NCI-H2081 treated with DMSO at 0.1 percent for 48 hours (cell line): ENCODE measurements at places on chromosomes 3 and 15.

- DNase-seq, result no peak
Measured at GRCh38 chr3:107032111-107032510, 345.1 kb upstream of the CCDC54 start.

GRCh38 chr15:59998950-59999611 is 5.0 kb upstream of the FOXB1 start:
- DNase-seq, result no peak

GRCh38 chr15:88032787-88033186 is 223.8 kb downstream of the NTRK3 start:
- no peak for DNase-seq

GRCh38 chr3:153442799-153443487 is 280.9 kb downstream of the RAP2B start:
- no peak for DNase-seq

- no peak for DNase-seq
Measured at GRCh38 chr3:112605285-112605684, 35.7 kb downstream of the CCDC80 start.

DNA sequence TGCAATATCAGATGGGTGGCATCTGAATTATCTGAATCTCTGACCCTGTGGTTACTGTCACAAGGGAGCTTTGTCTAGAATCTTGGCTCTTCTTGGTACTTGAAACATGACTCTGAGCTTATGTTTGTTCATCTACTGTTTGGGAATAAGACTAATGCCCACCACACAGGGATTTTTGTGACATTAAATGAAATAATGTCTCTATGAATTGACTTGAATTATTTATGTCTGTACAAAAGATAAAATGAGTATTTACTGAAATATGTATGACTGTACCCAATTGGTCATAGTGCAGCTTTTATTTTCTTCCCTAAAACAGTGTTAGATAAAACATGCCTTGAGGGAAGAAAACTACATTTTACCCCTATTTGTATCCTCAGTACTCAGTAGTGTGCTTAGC is 87.9 kb upstream of the ZPLD1 start:
- DNase-seq, result no peak

DNA sequence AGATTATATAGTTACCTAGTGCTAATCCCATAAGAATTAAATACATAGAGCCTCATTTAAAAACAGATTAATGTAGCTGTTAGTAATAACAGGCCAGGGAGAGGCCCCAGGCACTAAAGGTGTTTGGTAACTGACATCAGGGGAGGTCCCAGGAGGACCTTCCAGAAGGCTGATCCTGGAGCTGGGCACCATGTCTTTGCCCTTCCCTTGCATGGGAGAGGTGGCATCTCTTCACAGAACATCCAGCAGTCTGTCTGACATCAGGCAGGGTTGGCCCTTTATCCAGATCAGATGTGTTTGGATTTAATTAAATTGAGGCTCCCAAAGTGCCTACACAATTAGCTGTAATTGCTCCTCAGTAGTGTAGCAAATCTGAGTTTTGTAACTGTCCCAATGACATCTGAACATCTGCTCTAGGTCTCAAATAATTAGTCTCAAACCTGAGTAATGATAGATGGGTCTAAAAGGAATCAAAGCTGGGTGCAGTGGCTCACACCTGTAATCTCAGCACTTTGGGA is 53.0 kb downstream of the RLBP1 start:
- DNase-seq, result no peak

GRCh38 chr15:70669006-70669602 is 94.3 kb downstream of the UACA start:
- no peak for DNase-seq

GRCh38 chr3:76372497-76372896 is 587.1 kb upstream of the ZNF717 start:
- DNase-seq, result no peak

GRCh38 chr3:49629451-49629850 is 44.7 kb upstream of the APEH start:
- no peak for DNase-seq

- no peak for DNase-seq
Measured at GRCh38 chr3:160707187-160707794, 30.3 kb downstream of the ARL14 start.

DNA sequence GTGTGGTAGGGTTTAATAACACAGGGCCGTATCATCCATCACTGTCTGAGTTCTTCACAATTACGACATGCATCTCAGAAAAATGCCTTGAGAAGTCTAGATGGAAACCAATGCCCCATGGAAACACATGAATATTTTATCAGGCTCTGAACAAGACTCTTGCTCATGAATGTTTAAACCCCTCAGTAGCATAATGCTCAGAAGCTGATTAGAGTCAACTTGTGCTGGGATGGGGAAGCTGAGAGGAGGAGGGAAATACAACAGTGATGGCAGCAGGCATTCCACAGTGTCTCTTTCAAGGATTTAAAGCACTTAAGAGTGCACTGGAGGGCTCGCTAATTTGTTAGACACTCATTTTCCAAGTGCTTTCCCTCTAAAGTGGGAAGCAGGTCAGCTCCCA is 3.8 kb downstream of the GPR156 start:
- DNase-seq, result no peak

DNA sequence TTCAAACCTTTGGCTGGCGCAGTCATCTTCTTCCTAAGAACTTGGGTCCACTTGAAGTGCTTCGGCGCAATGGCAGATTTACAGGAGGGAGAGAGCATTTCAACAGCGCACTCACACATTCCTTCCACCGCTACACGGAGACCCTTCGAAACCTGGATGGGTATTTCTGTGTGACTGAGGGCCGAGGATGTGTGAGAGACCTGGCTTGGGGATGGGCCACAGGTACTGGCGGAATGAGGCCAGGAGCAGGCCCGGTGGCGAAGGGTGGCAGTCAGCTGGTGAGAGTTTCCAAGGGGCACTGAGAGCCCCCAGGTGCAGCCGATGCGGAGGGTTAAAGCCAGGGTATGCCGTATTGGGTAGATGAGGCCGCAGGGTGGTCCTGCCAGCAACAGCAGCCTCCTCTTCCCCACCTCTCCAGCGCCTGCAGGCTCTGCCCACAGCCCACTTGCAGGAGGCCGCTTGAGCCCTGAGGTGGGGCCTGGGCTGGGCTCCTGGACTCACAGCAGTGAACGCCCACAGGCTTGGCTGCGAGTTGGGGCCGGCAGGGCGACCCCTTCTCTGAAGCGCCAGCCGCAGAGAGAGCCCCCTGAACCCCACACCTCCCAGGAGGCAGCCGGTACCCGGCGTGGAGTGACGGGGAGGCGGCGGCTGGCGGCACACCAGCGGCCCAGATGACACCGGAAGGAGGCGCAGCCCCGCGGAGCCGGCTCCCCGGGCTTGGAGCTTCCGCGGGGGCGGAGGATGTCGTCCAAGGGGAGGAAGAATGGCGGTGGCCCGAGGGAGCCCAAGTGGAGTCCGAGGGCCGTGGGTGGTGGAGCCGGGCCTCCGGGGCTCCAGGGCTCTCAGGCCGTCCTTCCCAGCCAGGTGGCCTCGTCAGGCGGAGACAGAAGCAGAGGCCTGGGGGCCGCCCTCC is 166.5 kb downstream of the NSMCE3 start:
- no peak for DNase-seq

- DNase-seq, result peak; percentile 97
Measured at GRCh38 chr3:184005941-184006507, 11.7 kb downstream of the ABCC5 start.

- no peak for DNase-seq
Measured at GRCh38 chr3:137992592-137992991, 17.4 kb upstream of the CLDN18 start.

- DNase-seq, result no peak
Measured at GRCh38 chr3:29312960-29313452, 32.1 kb downstream of the RBMS3 start.

- DNase-seq, result no peak
Measured at GRCh38 chr3:126533506-126533905, 9.6 kb downstream of the CHST13 start.

GRCh38 chr3:132822266-132822665 is 100.1 kb upstream of the NPHP3 start:
- DNase-seq, result no peak

GRCh38 chr3:16455001-16455400 is 58.5 kb downstream of the RFTN1 start:
- DNase-seq, result peak; percentile 69
